ENCODE measurements at places on chromosomes 4 and X. TPM values are rescaled to one million over a fixed set of nuclear protein-coding genes. Genes with fewer than 3 reads are reported as not detected.

RBM47 gene
- 0.13 TPM for total RNA-seq

GRCh38 chr4:126678618-126679017 lies 954.1 kb upstream of the INTU start:
- no peaks in the 10 kb centered on the region for H3K36me3 ChIP-seq
- peaks cover 11% of the 10 kb centered on the region for H3K4me1 ChIP-seq
- no peaks in the 10 kb centered on the region for H3K27me3 ChIP-seq
- H3K4me3 ChIP-seq = no peak overlapping the region
- H3K27ac ChIP-seq = no peak overlapping the region

- no peaks in the 10 kb centered on the region for H3K27me3 ChIP-seq
- peaks cover 4% of the 10 kb centered on the region for H3K4me1 ChIP-seq
- no peak for DNase-seq
- H3K27ac ChIP-seq = no peak overlapping the region
These were observed 5.5 kb downstream of the TADA2B start for GRCh38 chr4:7048642-7049041.

DNA sequence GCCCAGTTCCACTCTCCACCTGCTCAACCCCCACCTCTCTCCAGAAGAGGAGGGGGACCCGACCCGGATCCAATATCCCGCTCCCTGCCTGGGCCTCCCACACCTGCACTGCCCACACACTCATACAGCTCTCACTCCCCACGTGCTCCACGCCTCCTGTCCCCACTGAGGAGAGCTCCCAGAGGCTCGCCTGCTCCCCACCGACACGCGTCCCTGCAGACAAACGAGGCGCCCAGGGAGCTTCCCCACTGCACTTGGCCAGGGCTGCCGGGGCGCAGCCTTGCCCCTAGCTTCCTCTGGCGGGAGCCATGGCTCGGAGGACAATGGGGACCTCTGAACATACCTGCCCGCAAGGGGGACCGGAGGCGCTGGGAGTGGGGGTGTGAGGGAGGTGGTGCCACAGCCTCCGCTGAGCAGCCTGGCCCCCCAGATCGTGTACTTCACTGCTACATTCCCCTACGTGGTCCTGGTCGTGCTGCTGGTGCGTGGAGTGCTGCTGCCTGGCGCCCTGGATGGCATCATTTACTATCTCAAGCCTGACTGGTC lies 5.0 kb downstream of the SLC6A8 start:
- no peaks in the 10 kb centered on the region for H3K4me1 ChIP-seq
- no peak overlapping the region for H3K27ac ChIP-seq
- no peaks in the 10 kb centered on the region for H3K27me3 ChIP-seq
- no peak for DNase-seq

GRCh38 chr4:184695178-184695896 lies 38.6 kb downstream of the CENPU start:
- H3K4me3 ChIP-seq = no peak overlapping the region
- H3K27ac ChIP-seq = no peak overlapping the region
- H3K36me3 ChIP-seq = peaks cover 63% of the 10 kb centered on the region
- no peaks in the 10 kb centered on the region for H3K27me3 ChIP-seq

GRCh38 chr4:37245391-37245954 lies 930 bp downstream of the NWD2 start:
- DNase-seq = no peak
- H3K27me3 ChIP-seq = peaks cover 2% of the 10 kb centered on the region
- H3K27ac ChIP-seq = no peak overlapping the region
- no peaks in the 10 kb centered on the region for H3K4me1 ChIP-seq
- H3K4me3 ChIP-seq = no peak overlapping the region

DNA sequence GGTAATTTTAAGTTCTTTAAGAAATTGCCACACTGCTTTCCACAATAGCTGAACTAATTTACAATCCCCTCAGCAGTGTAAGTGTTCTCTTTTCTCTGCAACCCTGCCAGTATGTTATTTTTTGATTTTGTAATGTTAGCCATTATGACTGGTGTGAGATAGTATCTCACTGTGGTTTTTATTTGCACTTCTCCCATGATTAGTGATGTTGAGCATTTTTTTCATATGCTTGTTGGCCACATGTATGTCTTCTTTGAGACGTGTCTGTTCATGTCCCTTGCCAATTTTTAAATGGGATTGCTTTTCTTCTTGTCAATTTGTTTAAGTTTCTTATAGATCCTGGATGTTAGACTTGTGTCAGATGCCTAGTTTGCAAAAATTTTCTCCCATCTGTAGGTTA lies 86.1 kb downstream of the BMP3 start:
- no peaks in the 10 kb centered on the region for H3K27me3 ChIP-seq
- DNase-seq = no peak
- no peak overlapping the region for H3K27ac ChIP-seq
- no peaks in the 10 kb centered on the region for H3K4me1 ChIP-seq
- H3K4me3 ChIP-seq = no peak overlapping the region
- no peaks in the 10 kb centered on the region for H3K36me3 ChIP-seq
